ENCODE measurements at places on chromosomes 2 and 18.

GRCh38 chr2:19577723-19578122 is 219.3 kb upstream of the OSR1 start:
- no peak for DNase-seq

GRCh38 chr18:74905247-74905646 is 303.7 kb downstream of the PTGR3 start:
- no peak for DNase-seq

- no peak for DNase-seq
Measured at GRCh38 chr2:47265751-47266231, 110.7 kb upstream of the STPG4 start.

- DNase-seq = no peak
Measured at GRCh38 chr2:85264471-85264870, 63.3 kb downstream of the TGOLN2 start.

DNA sequence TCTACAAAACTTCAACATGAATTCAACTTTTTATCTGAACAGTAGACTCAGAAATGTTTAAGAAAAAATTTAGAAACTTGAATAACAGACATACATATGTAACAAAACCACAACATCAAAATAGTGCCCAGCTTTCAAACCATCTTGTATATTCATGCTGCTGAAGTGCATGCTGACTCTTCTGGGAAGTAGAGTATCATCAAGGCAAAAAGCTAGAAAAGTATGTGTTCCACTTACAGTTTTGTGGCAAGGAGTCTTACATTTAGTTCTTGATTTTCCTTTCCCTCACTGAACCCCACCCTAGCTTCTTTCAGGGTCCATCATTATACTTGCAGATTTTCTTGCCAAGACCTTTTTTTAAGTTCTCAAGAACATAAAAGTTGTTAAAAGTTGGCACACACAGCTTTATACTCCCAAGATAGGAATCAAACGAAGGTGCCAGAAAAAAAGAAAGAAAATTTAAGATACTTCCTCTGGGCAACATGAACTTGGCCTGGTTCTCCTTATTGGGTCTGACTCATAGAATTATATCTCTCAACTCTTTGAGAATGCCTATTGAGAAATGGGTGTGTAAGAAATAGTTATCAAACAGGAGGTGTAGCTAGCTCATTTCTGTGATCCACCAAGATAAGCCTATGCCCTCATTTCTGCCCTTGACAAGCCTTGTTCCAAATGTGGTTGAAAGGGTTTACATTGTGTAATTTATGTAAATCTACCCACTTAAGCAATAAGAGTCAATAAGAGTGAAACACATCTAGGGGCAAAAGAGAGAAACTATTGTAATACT is 667.6 kb upstream of the ACVR2A start:
- no peak for DNase-seq

- DNase-seq = no peak
Measured at GRCh38 chr2:240725671-240726070, 34.0 kb downstream of the AQP12A start.

GRCh38 chr2:132519566-132519965 is 103.0 kb downstream of the GPR39 start:
- DNase-seq = no peak

GRCh38 chr2:77807531-77808215 is 285.5 kb upstream of the LRRTM4 start:
- no peak for DNase-seq

DNA sequence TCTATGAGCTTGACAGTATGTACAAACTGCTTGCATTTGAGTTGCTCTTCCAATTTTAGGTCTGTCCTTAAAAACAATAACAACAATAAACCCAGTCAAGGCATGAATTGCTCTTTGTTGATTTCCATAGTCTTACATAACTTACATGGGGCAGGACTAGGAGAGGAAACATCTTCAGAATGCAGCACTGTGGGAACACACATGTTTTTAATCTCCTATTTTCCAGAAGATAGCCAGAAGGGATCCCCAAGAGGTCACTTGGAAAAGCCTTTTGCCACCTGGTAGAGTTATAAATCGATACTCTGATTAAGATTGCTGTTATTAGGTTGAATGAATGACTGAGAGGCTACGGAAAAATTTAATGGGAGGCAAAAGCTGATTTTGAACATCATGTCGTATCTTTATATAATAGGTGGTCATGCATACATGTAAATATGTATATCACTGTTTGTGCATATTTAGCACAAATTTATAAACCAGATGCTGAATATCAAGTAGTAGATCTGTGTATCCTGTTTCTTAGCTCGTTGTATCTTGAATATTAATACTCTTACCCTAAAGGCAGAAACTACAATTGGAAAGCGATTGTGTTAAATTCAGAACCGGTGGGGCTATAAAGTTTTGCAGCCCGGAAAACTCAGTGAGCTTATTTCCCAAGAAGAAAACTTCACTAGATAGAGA is 479.4 kb upstream of the TCF4 start:
- DNase-seq = no peak

GRCh38 chr2:9071584-9072124 is 68.2 kb upstream of the MBOAT2 start:
- no peak for DNase-seq

- no peak for DNase-seq
Measured at GRCh38 chr2:62803961-62804360, 98.4 kb downstream of the EHBP1 start.

DNA sequence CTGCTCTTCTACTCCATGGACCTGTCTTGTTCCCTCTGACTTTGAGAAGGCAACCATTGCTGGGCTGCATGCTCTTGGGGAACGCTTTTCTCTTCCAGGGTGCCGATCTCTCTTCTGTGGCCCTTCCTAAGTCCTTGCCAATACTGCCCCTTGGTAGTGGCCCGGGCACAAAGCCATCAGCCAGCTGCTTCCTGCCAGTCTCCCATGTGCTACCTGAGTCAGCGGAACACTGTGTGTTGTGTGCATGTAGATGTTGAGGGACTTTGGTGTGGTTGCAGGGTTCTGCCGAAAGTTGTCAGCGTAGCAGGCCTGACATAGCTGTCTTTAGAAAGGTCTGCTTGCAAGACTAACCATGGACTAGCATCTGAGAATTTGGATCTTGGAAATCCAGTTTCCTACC is 35.4 kb downstream of the MGAT5 start:
- DNase-seq = no peak

DNA sequence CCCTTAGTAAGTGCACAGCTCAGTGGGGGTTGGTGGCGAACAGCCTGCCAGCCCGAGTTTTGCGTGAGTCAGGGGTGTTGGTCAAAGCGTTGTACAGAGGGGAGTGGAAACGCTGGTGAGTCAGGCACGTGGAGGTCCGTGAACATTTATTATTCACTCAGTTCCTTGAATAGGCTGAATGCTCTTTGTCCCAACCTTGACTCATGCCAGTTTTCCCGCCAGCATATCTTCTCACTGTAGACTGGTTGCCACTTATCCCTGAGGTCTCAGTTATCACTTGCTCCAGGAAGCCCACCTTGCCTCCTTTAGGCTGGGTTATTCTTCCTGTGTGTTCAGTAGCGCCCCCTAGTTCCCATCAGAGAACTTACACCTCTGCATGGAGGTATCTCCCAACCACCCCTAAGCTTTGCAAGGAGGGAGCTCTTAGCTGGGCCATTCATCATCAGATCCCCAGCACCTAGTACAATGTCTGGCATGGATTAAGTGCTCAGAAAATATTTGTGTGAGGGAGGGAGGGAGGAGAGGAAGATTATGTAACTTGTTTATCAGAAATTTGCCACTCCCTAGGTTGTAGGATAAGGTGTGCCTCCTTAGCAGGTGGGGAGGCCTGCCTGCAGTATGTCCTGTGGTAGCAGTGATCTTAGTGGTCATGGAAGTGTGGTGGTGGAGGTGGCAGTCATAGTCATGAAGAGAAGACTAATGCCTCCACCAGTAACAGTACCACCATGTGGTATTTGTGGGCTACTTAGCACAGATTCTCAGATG is 72.1 kb downstream of the CABLES1 start:
- DNase-seq = no peak

- DNase-seq = no peak
Measured at GRCh38 chr18:50469380-50469781, 90.5 kb upstream of the MAPK4 start.

DNA sequence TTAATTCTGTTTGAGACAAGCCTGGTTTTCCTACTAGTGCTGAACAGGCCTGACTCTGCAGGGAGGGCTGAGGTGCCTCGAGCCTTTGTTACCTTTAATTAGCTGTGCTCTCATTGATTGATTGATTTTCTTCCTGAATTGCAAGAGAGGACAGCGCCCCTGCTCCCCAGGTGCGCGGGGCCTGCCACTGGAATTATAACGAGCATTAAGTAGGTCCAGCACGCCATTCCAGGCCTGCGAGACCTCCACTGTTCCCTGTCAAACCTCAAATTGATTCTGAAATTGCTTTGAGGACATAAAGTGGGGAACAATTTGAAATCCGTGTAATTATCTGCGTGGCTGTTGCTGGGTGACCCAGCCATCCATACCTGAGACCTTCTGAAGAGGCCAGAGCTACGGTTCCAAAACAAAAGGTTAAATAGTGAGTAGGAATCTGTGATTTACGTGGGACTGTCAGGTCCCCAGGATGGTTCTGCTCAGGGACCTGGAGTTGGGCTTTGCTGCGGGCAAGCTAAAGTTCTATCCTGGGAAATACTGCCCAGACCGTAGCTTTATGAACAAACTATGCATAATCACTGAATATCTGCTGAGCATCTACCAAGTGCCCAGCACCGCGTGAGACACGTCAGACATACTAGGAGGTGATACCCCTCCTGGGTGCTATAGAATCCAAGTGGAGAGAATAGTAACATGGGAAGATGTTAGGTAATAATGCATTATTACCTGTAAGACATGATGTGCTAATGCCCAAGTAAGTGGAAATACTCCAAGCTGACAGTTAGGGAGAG is 104.1 kb downstream of the ZBTB7C start:
- no peak for DNase-seq

DNA sequence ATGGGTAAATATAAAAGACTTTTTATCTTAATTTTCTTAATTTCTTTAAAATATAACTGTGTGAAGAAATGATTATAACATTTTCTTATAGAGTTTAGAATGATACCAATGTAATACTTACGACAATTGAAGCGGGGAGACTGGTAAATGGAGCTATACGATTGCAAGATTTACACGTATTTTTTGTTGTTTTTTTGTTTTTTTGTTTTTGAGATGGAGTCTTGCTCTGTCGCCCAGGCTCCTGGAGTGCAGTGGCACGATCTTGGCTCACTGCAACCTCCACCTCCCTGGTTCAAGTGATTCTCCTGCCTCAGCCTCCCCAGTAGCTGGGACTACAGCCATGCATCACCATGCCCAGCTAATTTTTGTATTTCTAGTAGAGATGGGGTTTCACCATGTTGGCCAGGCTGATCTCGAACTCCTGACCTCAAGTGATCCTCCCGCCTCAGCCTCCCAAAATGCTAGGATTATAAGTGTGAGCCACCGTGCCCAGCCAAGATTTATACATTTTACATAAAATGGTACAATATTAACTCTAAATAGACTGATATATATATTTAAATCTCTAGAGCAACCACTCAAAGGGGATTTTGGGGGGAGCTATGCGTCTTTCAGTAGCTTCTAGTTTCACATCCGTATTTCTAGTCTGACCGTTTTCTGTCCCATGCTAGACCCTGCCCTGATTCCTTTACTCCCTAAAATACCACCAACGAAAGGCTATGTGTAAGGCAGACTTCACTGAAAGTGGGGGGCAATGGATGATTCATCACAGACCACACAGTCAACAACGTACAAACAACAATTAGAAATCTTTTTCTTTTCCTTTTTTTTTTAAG is 28.2 kb upstream of the ATG16L1 start:
- no peak for DNase-seq

- DNase-seq = no peak
Measured at GRCh38 chr2:178723786-178724346, 83.4 kb downstream of the TTN start.

DNA sequence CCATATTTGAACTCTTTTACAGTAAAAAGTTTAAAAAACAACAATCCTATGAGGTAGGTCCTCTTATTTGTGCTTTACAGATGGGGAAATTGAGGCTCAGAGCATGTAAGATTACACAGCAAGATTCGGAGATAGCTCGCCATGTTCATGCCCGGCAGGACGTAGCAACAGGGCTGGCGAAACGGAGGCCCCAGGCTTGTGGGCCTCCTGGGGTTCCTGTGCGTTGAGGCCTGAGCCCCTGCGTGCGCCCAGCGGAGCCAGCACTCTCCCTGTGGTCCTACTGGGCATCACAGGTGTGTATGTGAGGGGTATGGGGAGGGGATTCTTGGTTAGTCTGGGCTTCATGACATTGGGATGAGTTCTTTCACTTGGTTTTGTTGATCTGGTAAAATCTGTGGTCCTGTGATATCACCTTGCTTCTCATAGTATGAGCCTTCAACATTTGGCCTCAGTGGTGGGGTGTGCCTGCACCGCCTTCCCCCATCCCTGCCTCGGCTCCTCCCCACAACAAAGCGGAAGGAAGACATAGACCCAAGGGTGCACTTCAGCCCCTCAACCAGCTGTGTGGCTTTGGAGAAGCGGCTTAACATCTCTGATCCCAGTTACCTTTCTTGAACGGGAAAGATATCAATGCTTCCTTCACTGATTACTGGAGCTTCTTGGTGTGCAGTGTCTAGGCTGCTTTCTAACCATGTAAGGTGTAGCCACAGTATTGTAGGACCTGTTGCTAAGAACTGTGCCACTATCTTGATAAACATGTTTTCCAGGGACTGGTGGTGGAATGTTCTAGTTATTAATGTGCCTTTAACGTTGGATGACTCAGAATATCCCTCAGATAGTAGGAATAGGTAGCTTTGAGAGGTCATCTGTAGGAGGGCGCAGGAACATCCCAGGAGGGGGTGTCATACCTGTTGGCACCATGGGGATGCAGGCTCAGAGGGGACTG is 37.2 kb downstream of the HPCAL1 start:
- no peak for DNase-seq

DNA sequence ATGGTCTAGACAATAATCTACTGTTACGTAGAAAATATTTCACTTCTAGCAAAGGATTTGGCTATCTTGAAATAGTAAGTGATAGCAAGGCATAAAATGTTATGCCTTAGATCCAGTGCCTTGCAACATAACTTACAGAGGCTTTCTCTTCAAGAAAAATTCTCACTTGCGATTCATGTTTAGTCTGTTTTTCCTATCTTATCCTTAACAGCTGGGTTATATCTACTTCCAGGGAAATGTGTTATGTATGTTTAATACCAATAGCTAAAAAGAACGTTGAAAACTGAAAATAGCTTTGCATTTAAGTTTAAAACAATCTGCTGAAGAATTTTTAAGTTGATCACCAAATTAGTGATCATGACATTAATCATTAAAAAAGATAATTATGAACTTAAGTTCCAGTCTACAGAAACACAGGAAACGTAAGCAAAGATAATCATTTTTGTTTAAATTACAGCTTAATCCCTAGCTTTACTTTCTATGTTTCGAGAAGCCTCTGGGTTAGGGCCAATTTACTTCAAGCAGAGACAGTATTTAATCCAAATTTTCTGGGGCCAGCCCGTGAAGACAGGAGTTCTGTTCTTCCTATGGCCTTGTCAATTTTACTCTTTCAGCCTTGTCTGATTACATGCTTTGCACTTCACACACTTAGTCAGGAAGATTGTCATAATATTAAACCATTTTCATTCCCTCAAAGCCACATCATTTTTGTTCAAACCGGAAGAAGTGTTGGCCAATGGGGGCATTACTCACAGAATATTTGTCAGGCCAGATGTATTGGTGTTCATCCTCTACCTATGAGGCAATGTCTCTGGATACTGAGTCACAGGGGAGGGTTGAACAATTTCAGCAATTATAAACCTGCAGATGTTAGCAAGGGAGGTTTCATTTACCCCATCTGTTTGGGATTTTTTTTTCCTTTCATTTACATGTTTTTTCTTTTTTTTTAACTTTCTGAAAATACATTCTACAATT is 1132.9 kb upstream of the ZEB2 start:
- no peak for DNase-seq

- no peak for DNase-seq
Measured at GRCh38 chr2:28868611-28869010, 1.5 kb downstream of the TRMT61B start.
